ENCODE measurements at places on chromosomes 13 and 19.

- DNase-seq = no peak
Measured at GRCh38 chr19:10870501-10870954, 825 bp upstream of the CARM1 start.

- peak; percentile 20 for DNase-seq
Measured at GRCh38 chr19:11279505-11280236, 16.3 kb upstream of the TSPAN16 start.

GRCh38 chr19:46639358-46640182 lies 3.6 kb upstream of the GNG8 start:
- peak; percentile 16 for DNase-seq

GRCh38 chr13:28679628-28680027 lies 20.7 kb downstream of the POMP start:
- DNase-seq = no peak
